ENCODE measurements at places on chromosomes 4 and X.

GRCh38 chrX:17820100-17820499 is 41.0 kb downstream of the RAI2 start:
- no peak for DNase-seq

DNA sequence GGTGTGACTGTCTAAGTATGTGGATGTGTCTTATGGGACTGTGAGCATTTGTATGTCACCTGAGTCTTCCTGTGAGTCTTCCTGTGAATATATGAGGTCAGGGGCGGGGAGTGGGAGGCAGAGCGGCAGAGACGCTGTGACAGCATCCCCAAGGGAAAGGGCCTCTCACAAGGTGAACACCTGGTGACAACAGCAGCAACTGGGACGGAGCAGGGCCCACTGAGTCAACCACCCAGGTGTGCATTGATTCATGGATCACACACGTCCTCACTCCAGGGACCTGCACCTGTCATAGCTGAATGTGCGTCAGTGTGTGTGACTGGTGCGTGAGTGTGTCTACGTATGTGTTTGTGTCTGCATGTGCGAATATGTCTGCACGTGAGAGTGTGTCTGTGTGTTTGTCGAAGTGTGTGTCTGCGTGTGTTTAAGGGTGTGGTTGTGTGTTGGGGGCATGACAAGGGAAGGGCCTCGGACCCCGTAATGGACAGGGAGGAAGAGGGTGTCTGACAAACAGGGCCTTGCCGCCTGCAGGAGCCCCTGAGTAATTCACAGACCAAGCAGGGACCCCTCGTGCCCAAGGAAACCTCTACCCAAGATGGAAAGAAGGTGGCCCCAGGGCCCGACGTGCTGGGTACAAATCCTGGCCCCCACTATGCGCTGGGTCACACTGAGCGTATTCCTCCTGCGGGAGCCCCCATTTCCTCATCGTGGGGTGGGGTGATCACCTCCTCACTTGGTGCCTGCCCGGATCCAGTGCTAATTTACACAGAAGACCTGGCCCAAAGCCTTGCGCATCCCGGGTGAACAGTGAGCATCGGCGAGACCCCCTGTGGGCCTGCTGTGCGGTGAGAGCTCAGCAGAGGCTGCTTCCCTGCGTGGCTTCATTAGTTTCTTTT is 76.7 kb downstream of the ABLIM2 start:
- DNase-seq = no peak

GRCh38 chr4:71189471-71189870 is 149.3 kb upstream of the SLC4A4 start:
- DNase-seq = peak; percentile 72

DNA sequence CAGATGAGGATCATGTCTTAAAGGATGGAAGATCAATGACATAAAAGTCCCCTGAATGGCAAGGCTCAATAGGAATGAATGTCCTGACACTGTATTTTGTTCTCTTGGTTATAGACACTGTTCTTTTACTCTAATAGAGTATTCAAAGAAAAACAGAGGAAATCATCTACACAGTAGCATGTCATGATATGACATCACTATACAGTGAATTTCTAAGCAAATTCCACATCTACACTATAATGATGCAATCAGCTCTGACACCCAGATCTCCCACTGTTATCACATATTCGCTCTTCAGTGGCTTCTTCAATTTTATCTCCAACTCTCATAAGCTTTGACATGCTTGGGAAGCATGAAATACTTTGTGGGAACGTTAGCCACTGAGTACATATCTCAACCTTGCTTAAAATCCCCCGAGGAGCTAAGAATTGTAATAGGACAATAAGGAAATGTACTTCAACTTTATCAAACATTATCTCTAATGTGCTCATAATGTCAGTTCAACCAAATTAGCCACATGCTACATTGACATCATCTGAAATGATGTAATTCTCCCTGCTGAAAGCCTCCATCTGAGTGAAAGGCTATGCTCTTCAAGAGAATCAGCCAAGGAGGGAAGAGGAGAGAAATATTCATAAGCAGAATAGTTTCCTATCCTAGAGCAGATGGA is 139.6 kb upstream of the PTCHD1 start:
- DNase-seq = no peak

- no peak for DNase-seq
These were observed 143.5 kb downstream of the MGST2 start for GRCh38 chr4:139808808-139809756.
